ENCODE measurements at places on chromosomes 16 and 17.

- no peak for DNase-seq
Measured at GRCh38 chr17:68396226-68397107, 60.8 kb downstream of the WIPI1 start.

GRCh38 chr16:30349675-30350074, 5.4 kb downstream of the CD2BP2 start:
- no peak for DNase-seq

GRCh38 chr17:27513849-27514248, 57.6 kb downstream of the KSR1 start:
- no peak for DNase-seq

- DNase-seq = no peak
Measured at GRCh38 chr17:50267074-50267841, 7.0 kb upstream of the TMEM92 start.

DNA sequence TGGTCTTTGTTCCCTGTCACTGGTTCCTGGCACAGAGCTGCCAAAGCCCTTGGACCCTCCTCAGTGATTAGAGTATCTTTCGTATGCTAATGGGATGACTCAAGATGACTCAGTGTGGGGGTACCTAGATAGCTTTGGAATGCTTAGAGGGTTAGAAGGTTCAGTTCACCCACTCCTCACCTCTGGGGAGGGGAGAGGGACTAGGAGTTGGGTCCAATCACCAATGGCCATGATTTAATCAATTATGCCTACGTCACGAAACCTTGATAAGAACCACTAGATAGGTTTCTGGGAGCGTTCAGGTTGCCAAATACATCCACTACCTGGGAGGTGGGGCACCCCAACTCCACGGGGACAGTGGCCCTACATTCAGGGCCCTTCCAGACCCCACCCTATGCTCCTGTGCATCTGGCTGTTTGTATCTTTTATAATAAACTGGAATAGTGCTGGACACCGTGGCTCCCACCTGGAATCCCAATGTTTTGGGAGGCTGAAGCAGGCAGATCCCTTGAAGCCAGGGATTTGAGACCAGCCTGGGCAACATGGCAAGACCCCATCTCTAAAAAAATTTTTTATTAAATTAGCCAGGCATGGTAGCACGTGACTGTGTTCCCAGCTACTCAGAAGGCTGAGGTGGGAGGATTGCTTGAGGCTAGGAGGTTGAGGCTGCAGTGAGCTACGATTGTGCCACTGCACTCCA, 29.2 kb upstream of the LITAF start:
- DNase-seq = no peak

DNA sequence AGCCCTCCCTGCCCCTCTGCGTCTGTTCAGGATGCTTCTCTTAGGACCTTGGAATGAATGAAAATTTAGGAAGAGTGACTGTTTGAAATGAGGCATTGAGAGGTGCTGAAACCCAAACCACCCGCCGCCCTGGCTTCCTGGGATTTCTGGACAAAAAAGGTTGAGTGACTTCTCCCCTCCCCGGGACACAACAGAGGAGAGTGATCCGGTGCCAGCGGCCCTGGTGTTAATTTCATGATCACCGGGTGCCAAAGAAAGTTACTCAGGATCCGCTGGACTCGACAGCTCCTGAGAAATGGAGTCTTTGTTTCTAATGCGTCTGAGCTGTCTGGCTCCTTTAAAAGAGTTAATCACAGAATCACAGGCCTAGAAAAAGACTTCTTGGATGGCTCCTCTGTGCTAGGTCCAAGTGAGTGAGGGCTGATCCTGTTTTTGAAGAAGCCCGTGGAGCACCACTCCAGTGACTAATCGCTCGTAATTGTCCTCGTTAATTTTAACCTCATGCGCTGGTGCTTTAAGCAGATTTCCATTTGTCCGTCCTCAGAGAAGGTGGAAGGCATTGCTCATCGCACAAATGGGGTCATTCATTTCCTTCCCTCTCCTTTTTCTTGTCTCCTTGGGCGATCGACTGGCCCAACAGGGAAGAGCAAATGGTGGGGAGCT, 144.4 kb upstream of the ZFHX3 start:
- no peak for DNase-seq

- no peak for DNase-seq
Measured at GRCh38 chr16:19680881-19681340, 37.1 kb downstream of the KNOP1 start.

DNA sequence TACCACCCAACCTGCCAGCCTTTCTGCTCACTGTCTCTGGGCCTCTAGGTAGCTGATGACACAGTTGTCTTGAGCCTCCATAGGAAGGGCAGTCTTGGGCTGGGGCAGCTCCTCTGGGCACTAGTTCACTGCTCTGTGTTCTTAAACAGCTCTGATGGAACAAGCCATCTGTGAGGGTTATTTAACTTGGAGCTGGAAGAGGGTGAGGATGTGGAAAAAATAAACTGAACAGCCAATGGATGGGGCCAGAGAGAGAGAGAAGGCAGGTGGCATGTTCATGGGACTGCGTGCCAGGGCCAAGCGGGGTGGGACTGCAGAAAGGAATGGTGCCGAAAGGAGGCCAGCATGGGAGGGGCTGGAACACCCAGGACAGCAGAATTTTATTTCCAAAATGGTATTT, 52.6 kb downstream of the HIC1 start:
- DNase-seq = no peak

DNA sequence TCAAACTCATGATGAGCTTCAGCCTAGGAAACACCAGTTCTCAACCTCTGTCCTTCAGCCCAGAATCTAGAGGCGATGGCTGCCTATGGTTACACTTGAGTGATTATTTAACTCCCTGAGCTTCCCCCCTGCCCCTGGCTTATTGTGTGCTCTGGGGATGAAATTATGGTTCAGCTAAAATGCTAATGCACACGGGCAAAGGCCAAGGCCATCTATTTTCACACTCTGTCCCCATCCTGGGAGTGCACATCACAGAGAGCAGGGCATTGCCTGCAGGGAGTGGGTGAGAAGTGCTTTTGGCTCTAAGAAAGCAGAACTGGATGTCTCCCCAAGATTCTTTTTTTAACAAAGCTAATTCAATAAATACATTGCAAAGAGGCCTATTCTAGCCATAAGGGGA, 21.6 kb upstream of the CACNG5 start:
- no peak for DNase-seq

DNA sequence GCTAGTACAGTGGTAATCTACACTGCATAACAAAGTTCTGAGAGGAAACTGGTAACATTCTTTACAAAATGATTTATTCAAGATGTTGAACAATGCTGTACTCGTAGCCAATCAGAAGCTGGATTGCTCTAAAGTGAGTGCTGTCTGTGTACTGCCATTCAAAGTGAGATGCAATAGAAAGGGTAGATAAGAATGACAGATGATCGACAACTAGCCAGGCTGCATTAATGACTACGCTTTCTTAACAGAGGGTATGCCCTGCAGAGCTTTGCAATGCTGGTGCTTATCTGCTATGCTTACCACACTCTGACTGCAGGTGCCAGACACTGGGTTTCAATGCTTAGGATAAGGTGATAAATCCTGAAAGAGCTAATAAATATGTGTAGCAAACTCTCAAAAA, 46.1 kb upstream of the SLC25A19 start:
- DNase-seq = no peak

DNA sequence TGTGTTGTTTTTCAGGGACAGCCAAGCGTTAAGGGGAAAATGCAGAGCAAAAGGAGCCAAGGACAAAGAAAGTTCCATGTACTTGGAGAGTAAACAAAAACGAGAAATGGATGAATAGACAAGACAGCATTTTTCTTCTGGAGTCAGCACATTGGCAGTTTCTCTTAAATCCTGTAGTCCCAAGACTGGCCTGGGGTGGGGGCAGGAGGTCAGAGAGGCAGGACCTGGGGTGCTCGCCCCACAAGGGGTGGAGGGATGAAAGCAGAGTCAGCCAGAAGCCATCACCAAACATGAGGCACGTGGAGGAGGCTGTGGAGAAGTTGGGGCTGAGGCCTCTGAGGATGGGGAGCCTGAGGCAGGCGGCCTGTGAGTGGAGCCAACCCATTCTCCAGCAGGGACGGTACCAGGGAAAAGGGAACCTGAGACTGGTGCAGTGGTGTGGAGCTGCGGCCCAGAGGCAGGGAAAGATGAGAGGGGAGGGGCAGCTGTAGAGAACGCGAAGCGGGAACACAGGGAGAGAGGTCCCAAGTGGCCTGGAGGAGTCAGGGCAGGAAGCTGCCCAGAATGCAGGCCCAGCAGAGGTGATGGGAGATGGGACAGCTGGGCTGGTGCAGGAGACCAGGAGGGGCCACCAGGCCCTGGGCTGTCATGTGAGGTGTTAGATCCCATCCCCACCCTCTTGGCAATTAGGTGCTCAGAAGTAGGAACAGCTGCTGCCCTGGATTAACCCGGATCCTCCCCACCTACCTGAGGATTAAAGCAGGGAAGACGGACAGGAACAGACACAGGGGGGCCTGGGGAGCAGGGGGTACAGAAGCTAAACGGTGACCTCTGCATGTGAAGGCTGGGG, 3.3 kb downstream of the TLCD3B start:
- no peak for DNase-seq

Data from COR-L47 (cell line).